ENCODE measurements at places on chromosomes 6 and 20.

- DNase-seq: no peak
Observed at GRCh38 chr6:57147401-57147800, 24.7 kb upstream of the BAG2 start.

GRCh38 chr20:492159-492558 lies 29.8 kb upstream of the TBC1D20 start:
- DNase-seq: no peak

DNA sequence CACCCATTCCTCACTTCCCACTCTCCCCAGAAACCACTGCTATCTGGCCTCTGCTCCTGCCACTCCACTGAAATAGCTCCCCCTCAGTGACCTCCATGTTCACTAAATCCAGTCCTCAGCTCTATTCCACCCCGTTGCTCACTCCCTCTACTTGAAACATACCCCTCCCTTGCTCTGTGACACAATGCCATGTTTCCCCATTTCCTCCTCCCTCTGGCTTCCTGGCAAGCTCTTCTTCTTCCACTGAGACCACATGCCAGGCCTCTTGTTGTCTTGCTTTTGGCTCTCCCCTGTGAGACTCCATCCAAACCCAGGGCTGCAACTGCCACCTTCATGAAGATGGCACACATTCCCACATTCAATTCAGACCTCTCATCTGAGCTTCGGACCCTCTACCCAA lies 13.9 kb downstream of the TMEM151B start:
- DNase-seq: no peak

DNA sequence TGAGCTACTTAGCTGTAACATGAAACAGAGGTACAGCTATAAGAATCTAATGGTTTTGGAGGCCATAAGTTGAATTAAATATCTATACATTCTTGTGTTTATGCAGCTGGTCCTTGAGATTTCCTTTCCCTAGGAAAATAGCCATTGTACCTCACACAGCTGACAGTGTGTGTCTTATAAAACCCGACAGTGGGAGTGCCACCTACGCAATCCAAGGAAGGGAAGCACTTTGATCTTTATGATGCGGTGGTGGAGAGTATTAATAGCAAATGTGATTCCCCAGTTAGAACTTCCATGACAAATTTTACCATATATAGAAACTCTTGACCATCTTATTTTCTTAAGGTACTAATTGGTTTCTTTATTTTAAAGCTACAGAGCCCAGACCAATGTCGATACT lies 149.5 kb downstream of the TMEM200A start:
- DNase-seq: no peak

DNA sequence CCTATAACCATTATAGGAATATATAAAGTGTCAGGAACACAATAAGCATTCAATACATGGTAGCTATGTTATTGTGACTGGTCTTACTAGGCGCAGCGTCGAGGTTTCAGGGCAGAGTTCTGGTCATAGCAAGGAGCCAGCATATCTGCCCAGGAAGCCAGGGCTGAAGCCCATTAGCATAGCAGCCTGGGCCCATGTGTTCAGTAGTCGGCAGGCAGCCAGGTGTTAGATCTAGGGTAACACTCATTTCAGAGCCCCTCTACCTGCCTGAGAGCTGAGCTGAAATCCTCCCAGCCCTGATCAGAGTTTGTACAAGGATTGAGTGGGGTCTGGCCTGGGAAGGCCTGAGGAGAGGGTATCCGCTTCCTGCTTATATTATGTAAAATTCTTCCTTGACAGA lies 32.1 kb downstream of the C20orf173 start:
- DNase-seq: no peak

- no peak for DNase-seq
Observed at GRCh38 chr6:142839686-142840040, 105.3 kb downstream of the HIVEP2 start.

DNA sequence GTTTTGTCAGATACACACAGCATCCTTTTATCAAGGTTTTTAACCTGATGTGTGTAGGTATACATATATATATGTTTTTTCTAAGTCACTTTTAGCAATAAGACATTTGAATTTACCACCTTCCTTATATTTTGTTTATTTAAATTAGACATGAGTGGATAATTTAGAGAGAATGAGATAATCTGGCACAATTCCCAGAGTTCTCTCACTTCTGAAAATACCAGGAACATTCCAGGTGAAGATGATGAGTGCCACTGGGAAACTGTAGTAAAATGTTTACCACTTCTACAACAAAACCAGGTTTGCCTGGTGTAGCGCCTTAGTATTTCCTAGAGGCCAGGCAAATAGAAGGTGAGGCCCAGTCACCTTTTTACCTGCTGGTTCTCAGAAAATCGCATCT lies 189.5 kb downstream of the TMEM242 start:
- no peak for DNase-seq
